ENCODE measurements at places on chromosomes 1 and 21.

DNA sequence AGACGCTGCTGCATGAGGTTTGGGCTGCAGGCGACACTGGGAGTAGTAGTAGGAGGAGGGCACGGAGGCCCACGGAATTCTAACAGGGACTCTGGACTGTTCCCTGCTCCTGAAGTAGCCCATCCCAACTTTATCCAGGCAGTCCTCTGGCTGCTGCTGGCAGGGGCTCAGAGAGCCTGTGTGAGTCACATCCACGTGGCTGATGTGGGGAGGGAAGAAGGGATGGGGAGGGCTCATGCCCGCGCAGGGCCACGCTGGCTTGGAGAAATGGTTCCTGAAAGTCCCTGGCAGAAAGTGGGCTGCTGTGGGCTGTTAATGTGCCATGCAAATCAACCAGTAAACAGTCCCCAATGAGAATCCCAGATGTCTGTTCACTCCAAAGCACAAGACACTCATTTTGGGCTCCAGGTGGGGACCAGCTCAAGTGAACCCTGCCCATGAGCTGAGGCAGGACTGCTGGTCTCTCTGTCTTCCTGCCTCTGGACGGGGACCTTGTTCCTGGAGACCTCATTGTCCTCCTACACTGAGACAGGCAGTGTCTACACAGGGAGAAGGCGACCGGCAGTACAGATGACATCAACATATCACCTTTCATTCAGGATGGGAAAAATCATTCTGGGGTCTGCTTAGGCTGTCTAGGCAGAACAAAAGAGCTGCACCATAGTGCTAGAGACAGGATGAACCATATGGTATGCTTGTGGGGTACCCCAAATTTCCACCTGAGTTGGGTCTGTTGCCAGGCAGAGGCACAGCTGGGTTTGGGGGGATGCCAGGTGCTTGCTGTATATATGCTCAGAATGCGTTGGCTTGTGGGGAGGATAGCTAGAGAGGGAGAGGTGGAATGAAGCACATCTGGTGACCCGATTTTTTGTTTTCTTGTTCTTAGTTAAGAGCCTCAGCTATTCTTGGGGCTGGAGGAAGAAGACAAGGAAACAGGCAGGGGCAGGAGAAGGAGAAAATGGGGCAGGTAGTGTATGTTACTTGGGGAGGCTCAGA, 57.9 kb upstream of the FMOD start:
- peak; percentile 56 for DNase-seq

GRCh38 chr1:82391712-82392111, 591.0 kb downstream of the ADGRL2 start:
- DNase-seq: no peak

- DNase-seq: peak; percentile 31
These were observed 218.7 kb upstream of the VAMP3 start for GRCh38 chr1:7552402-7552801.

- no peak for DNase-seq
These were observed 254.4 kb downstream of the FAF1 start for GRCh38 chr1:50705699-50706098.

GRCh38 chr1:215543191-215543606, 23.9 kb upstream of the KCTD3 start:
- DNase-seq: peak; percentile 87

DNA sequence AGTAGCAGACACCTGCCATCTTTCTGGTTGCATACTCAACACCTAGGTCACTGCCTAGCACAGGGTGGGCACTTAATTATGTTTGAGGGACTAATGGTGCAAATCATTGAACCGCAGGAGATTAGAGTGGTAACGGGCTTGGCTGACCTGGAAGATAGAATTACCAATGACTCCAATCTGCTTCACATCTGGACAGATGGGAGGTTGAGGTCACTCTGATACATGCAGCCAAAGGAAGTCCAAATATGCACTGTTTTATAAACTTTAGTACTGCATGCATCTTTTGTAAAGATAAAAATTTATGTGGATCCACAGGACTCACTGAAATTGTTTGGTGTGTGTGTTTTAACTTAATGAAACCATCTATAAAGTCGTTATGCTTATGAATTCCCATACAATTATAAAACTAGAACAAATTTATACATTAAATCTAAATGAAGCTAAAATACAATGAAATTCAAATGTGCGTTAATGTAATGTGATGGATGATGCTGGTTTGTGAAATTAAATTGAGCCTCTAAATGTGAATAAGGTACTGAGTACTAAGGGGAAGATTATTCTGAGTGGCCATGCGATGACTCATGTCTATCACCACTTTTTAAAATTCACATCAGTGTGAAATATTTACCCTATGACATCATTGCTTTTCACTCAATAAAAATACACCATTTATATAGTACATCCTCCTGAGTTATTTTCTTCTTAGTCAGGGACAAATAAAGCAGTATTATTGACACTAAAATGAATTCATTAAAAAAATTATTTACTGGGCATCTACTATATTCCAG, 224.7 kb upstream of the FAM78B start:
- DNase-seq: no peak

Data from iris pigment epithelial cell (primary cell).